HepG2 (cell line): ENCODE measurements at places on chromosomes 1 and 21. TPM values are rescaled to one million over a fixed set of nuclear protein-coding genes. Genes with fewer than 3 reads are reported as not detected.

SPATC1L gene
- 2.8 and 3.3 TPM in 2 replicates for total RNA-seq

COL6A2 gene
- 0.07 and 0.14 TPM in 2 replicates for total RNA-seq

VCAM1 gene
- not detected in 2 replicates for total RNA-seq

CTSS gene
- 1.0 and 1.3 TPM in 2 replicates for total RNA-seq

GBP4 gene
- not detected in 2 replicates for total RNA-seq

ELAPOR1 gene
- 0.14 and 0.20 TPM in 2 replicates for total RNA-seq

MCOLN3 gene
- total RNA-seq: 0.04 TPM in 1 of 2 replicates, not detected in the other

CELSR2 gene
- 3.1 and 4.0 TPM in 2 replicates for total RNA-seq

GJA5 gene
- not detected in 2 replicates for total RNA-seq

KRTAP21-2 gene
- not detected in 2 replicates for total RNA-seq

KRTAP10-4 gene
- total RNA-seq: not detected in 2 replicates

DNA sequence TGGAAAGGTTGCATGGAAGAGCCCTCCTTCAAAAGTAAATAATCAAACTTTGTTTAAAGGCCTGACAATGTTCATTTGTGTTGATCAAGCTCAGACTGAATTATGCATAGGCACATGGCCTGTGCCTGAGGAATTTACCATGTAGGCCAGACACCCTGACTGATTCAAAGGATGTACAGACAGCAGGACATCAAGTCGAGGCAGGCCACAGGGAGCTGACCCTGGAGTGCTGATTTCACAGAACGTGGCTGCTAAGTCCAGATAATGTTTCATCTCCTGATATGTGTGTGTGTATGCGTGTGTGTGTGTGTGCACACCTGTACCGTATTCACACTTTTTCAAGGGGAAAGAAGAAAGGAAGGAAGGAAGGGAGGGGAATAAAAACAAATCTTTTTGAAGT lies 34.1 kb downstream of the NAV1 start:
- no peaks in the 10 kb centered on the region for H3K36me3 ChIP-seq
- H3K4me3 ChIP-seq: no peak overlapping the region
- DNase-seq: no peak
- H3K27me3 ChIP-seq: peaks cover 5% of the 10 kb centered on the region; the same call in 1 of the 2 replicates
- H3K27ac ChIP-seq: no peak overlapping the region

GRCh38 chr21:14736162-14736561 lies 190.0 kb upstream of the SAMSN1 start:
- H3K27me3 ChIP-seq: no peaks in the 10 kb centered on the region
- no peaks in the 10 kb centered on the region for H3K36me3 ChIP-seq
- H3K4me1 ChIP-seq: no peaks in the 10 kb centered on the region
- no peak overlapping the region for H3K27ac ChIP-seq
- DNase-seq: no peak

- no peaks in the 10 kb centered on the region for H3K36me3 ChIP-seq
- H3K27me3 ChIP-seq: no peaks in the 10 kb centered on the region
- DNase-seq: no peak
- H3K4me3 ChIP-seq: no peak overlapping the region
- peaks cover 10% of the 10 kb centered on the region; the same call in 1 of the 2 replicates for H3K4me1 ChIP-seq
- no peak overlapping the region for H3K27ac ChIP-seq
Measured at GRCh38 chr1:64240206-64240605, 36.8 kb downstream of the UBE2U start.

DNA sequence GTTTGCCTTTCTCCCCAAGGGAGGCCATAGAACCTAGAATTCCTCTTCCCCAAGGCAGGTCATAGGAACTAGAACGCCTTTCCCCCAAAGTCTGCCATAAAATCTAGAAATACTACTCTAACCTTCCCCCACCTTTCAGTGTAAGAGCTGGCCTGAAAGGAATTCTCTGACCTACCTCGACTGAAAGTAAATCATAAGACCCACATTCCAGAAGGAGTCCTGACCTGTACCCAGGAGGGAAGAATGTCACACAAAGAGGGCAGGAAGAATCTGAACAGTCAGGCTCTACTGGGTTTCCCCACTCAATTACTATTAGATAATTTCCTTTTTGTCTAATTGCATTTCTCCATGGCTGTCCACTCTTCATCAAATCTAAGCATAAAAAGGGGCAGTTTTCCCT lies 5.7 kb upstream of the ATG4C start:
- DNase-seq: no peak
- no peak overlapping the region for H3K4me3 ChIP-seq
- H3K36me3 ChIP-seq: no peaks in the 10 kb centered on the region
- no peaks in the 10 kb centered on the region for H3K27me3 ChIP-seq
- no peak overlapping the region for H3K27ac ChIP-seq
- peaks cover 28% of the 10 kb centered on the region for H3K4me1 ChIP-seq

- no peak overlapping the region for H3K4me3 ChIP-seq
- no peaks in the 10 kb centered on the region for H3K27me3 ChIP-seq
- no peak for DNase-seq
- no peaks in the 10 kb centered on the region for H3K36me3 ChIP-seq
- H3K27ac ChIP-seq: no peak overlapping the region
Measured at GRCh38 chr21:31257265-31257664, 86.8 kb downstream of the TIAM1 start.

DNA sequence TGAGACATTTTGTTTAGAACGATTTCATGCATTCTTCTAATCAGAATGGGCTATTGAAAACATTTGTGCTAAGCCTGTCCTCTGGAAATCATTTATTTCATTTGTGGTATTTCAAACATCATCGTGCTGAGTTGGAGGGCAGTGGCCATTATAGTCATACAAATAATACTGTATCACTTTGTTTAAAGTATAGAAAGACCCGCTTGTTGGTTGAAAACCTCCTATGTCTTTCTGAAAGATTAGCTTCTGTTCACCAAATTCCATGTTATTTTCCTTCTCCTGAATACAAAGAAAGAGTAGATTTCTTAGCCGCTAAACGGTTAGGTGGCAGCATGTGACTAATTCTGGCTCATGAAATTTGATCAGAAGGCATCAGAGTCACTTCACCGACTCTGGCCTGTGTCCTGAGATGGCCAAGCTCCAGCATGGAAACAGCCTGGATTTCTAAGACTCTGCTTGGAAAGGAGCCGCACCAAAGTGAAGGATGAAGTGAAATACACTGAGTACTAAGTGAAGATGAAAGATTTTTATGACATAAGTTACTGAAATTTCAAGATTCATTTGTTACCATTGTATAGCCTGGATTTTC lies 355.1 kb downstream of the USP25 start:
- H3K36me3 ChIP-seq: no peaks in the 10 kb centered on the region
- peaks cover 6% of the 10 kb centered on the region; the same call in 1 of the 2 replicates for H3K4me1 ChIP-seq
- H3K4me3 ChIP-seq: no peak overlapping the region
- H3K27me3 ChIP-seq: no peaks in the 10 kb centered on the region
- no peak for DNase-seq
- no peak overlapping the region for H3K27ac ChIP-seq

DNA sequence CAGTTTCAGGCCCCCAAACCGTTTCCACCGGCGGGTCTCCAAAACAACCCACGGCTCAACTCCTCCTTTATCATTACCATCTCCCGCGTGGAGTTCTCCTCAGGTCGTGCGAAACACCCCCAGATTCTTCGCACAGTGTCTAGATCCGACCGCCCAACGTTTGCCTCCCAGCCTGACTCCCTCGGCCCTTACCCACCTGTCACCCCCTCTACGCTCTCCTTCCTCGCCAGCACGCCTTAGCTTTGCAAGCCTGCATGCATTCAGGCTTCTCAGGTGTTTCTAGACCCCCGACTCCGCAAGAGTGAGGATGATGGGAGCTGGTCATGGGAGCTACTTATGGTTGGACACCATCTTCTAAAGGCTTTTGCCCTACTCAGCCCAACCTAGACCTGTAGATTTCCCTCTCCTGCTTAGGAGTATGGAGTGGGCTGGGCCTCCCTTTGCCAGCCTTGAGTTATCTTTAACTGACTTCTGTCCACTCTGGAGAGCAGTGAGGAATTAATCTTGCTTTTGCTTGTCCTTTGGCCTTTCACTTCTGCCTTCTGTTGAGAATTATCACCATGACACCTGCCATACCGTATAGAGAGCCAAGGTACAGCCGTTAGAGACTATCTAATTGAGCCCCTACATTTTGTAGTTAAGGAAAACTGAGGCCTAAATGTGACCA lies 865 bp downstream of the ATP5IF1 start:
- no peak for DNase-seq
- H3K4me3 ChIP-seq: peak overlapping the region; percentile 82
- peak overlapping the region; percentile 91 for H3K27ac ChIP-seq
- peaks cover 2% of the 10 kb centered on the region; the same call in 1 of the 3 replicates for H3K27me3 ChIP-seq
